ENCODE measurements at places on chromosomes 4 and X.

DNA sequence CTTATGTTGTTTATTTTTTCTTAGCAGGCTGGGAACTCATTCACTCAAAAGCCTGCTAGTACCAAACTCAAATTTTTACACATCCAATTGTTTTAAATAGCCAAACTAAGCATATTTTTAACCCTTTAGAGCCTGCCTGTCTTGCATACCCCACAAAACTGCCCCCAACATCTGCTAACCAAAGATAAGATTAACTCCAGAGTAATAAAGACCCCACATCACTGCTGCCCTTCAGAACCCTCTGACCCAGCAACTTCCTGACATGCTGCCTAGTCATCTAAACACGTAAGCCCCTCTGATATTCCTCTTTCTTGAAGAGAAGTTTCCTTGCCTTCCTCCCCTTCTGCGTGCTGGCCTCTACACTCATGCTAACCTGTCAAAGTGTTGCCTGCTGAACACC lies 60.7 kb upstream of the ASB12 start:
- no peak for DNase-seq

- DNase-seq, result no peak
Observed at GRCh38 chr4:145283909-145284308, 103.5 kb upstream of the OTUD4 start.

DNA sequence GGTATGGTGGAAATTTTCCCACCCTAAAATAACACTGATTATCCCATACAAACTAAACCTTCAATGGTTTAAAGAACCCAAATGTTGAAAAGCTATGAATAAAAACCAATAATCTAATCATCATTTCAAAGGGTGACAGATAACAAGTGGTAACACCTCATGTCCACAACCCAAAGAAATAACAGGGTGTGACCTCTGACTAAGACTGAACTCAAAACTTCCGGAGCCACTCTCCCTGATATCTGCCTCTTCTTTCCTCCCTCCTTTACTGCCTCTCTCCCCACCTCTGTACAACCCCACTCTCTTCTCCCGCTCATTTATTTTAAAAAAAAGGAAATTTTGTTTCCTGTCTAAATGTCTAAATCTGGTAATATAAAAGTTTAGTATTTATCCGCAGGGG lies 11.5 kb downstream of the FBXW7 start:
- DNase-seq, result no peak

- no peak for DNase-seq
Observed at GRCh38 chr4:114866901-114867670, 246.3 kb downstream of the NDST4 start.

DNA sequence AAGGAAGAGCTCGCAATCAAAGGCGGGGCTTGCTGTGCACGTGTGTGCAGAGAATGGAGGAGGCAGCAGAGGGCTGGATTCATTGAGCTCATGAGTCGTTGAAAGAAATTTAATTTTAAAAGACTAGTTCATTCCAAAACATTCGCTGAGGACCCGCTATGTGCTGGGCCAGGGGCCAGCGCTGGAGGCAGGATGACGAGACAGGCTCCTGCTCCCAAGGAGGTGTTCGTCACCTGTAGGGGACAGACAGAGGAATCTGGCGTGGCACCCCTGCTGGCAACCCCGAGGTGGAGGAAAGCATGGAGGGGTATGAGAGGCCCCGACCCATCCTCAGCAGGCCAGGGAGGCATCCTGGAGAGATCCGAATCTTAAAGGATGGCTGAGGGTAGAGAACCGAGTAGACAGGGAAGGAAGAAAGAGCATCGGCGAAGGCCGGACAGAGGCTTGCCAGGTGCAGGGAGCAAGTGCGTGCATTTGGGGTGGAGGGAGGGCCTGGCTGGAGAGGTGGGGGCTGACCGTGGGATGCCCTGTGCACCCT lies 96.4 kb downstream of the CPZ start:
- no peak for DNase-seq

DNA sequence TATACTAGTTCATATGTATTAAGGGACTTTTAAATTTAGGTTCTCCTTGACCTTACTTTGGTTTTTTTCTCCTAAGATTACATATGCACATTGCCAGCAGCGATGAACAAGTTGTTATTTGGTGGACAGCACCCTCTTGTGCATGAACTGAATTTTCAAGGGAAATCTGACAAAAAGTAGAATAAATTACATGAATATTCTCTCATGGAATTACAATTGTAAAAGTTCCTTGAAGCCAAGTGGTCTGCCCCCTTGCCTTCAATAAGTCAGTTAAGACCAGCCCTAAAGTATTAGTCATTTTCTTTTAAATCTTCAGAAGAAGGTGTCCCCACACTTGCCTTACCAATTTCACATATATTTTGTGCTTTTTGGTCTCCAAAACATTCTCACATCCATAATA lies 30.7 kb upstream of the SMARCA5 start:
- DNase-seq, result no peak

DNA sequence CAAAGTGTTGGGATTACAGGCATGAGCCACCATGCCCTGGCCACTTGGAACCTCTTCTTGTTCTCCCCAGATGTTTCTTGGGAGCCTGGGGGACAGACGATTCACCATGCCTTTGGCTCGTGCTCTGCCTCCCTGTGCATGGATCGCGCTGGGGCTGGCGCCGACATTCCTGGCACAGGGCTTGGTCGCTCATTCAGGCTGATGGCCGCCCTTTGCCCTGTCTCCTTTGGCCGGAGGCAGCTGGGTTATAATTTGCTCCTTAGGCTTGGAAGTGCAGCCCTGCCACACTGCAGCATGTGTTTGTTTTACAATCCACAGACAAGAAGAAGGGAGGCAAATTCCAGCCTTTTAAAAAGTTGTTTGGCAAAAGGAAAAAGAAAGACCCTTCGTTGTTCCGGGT lies 115.3 kb downstream of the AASDH start:
- DNase-seq, result no peak

DNA sequence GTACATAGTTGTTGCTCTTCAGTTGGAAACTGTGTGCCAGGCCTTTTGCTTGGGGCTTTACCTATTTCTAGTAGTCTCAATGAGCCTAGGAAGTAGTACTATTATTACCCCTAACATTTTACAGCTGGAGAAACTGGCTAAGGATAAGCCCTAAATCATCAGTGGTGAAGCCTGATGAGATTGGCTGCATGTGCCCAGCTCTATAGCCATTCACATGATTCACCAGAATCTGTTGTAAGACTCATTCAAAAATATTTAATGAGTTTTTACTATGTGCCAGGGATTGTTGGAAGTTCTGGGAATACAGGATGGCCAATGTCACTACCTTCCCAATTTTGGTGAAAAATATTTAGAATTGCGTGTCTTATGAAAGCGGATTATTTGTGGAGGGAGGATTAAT lies 2.8 kb downstream of the KIT start:
- DNase-seq, result no peak

- no peak for DNase-seq
Observed at GRCh38 chr4:16897991-16898827, at the start of gene LDB2. LDB2 (minus strand) TSS chr4:16898645.

DNA sequence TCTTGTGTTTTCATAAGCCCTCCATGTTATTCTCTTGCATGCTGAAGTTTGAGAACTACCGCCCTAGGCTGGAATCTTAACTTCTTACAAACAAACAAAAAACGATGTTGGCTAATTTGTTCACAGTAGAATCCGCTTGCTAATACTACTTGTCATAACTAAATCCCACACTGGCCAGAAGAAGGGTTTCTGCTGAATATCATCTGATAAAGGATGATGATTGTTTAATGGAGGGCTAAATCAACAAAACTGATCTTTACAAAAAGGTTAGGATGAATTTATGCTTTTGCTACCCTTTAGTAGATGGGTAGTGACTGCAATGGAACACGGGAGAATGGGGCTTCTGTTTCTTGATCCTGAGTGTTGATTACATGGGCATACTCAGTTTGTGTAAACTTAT lies 42.3 kb downstream of the SPATA4 start:
- DNase-seq, result no peak

DNA sequence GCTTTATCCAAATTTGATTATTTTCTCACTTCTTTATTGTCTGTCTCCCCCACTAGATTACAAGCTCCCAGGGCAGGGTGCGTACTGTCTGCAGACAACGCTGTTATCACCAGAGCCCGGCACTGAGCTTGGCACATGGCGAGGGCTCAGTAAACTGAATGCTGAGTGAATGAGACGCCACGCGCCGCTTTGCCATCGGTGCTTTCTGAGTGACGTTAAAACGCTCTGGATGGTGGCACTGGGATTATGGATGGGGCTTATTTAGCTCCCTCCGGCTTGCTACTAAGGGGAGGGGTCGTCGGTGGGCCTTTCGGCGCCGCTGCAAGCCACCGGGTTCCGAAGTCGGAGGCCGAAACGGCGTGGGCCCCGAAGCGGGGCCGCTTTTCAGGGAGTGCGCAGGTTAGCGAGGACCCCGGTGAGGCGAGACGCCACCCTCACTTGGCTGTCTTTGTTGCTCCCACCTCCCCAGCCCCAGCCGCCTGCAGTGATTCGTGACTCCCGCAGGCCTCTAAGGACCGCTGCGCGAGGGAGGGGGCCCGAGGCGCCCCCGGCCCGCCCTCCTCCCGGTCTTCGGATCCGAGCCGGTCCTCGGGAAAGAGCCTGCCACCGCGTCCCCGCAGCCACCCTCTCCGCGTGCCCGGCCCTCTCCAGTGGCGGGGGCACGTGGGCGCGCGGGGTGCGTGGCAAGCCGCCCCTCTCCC lies 569 bp upstream of the FHL1 start:
- no peak for DNase-seq

DNA sequence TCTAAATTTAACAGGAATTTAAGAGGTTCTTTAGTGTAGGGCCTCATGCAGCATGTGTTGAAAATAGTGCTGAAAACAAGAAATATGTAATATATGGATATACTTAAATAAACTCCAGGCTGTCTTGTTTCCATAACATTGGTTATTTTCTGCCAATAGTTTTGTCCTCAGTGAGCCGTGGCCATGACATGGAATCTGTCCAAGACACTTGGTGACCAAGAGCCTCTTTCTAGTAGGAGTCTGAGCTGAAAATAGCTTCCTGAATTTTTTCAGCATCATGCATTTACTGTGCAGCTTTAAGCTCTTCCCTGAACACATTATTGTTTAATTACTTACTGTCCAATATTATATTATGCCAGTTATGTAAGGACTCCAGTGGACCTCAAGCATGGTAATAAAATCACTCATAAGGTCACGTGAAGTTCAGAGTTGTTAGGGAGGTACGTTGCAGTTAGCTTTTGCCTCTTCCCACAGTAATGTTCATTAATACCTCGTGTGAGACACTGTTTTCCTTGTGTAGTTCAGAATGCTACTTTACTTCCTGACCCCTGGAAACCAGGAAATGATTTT lies 488.2 kb downstream of the GRID2 start:
- no peak for DNase-seq

DNA sequence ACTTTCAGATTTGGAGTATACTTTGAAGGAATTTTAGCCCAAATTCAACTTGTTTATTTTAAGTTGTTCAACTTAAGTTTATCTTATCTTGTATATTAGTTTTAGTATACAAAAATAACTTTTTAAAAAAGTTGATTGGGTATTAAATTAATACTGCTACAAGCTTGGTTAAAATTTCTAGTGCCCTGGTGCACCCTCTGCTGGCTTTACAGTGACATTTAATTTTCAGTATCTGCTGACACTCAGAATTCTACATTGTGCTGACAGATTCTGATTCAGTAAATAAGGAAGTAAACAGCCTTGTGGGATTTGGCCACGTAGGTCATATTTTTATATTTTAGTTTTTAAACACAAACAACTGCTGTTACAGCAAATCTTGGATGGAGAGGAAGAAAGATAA lies 2.9 kb downstream of the EDA start:
- DNase-seq, result no peak

GRCh38 chr4:8922481-8922880 lies 50.8 kb upstream of the HMX1 start:
- DNase-seq, result no peak

DNA sequence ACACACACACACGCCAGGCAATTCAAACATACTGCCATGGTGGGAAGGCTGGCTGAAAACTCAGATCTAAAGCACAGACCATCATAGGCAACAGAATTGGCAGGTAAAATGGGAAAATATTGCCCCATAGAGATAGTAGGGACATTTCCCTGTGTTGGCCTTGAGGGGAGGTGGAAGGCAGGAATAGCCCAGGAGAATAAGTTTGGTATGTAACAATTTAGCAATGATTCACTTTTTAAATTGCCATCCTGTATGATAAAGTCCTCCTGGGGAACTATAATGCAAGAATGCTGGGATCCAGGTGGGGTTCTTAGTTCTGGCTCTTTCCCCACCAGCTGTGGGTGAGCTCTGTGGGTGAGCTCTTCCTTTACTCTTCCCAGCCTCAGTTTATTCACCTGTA lies 51.0 kb downstream of the ATXN3L start:
- DNase-seq, result no peak

- no peak for DNase-seq
Observed at GRCh38 chr4:78962597-78963115, 23.4 kb upstream of the PAQR3 start.

- DNase-seq, result no peak
Observed at GRCh38 chrX:118594697-118595420, 99.2 kb downstream of the DOCK11 start.

GRCh38 chr4:137952116-137952515 lies 290.0 kb downstream of the SLC7A11 start:
- DNase-seq, result no peak

GRCh38 chrX:45134775-45135174 lies 65.9 kb downstream of the DIPK2B start:
- DNase-seq, result no peak

DNA sequence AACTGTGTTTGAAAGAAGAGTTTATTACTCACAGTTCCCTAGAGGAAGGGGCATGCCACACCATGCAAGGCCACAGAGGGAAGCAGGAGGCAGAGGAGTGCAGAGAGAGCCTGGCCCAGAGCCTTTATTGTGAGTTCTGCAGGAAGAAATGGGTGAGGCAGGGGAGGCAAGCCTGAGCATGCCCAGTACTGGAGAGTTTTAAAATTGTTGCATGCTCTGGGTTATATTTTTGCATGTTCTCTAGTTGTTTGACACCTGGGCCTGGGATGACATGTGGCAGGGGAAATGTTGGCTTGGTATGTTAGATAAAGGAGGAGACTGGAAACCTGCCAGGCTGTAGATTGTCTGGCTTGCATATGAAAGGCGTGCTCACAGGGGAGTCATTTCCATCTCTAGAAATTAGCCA lies 19.7 kb upstream of the CRMP1 start:
- DNase-seq, result no peak

GRCh38 chrX:19920945-19921344 lies 33.5 kb upstream of the SH3KBP1 start:
- DNase-seq, result no peak

DNA sequence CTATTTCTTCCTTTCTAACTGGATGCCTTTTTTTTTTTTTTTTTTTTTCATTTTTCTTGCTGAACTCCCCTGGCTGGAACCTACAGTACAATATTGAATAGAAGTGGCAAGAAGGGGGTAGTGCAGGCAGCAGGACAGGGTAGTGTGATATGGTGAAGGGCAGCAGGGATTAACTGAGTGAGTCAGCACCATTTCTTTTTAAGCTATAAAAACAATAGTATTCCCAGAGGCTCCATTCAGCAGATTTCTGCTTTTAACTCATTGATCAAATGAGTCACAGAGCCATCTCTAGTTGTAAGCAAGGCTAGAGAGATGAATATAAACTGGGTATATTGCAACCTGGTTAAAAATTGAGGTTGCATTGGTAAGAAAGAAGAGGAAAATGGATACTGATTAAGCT lies 53.6 kb upstream of the SETD7 start:
- no peak for DNase-seq
